ENCODE measurements at places on chromosomes 4 and X.

DNA sequence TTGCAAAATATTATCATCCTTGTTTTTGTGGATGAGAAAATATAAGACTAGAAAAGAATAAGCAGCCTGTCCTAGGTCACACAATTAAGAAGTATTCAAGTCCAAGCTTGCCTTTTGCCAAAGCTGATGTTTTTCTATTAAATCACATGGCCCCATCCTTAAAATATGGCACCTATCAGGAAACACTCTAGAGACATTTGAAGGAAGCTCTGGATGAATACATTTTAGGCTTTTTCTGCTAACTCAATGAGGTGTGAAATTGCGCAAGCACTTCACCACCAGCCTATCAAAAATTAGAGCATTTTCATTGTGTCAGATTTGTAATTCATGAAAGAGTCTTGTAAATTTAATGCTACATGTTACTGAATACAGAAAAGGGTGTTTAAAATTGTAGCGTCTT lies 251.1 kb upstream of the MAD2L1 start:
- DNase-seq = no peak

GRCh38 chrX:118975831-118976598 lies 1.6 kb downstream of the LONRF3 start:
- DNase-seq = peak; percentile 68

DNA sequence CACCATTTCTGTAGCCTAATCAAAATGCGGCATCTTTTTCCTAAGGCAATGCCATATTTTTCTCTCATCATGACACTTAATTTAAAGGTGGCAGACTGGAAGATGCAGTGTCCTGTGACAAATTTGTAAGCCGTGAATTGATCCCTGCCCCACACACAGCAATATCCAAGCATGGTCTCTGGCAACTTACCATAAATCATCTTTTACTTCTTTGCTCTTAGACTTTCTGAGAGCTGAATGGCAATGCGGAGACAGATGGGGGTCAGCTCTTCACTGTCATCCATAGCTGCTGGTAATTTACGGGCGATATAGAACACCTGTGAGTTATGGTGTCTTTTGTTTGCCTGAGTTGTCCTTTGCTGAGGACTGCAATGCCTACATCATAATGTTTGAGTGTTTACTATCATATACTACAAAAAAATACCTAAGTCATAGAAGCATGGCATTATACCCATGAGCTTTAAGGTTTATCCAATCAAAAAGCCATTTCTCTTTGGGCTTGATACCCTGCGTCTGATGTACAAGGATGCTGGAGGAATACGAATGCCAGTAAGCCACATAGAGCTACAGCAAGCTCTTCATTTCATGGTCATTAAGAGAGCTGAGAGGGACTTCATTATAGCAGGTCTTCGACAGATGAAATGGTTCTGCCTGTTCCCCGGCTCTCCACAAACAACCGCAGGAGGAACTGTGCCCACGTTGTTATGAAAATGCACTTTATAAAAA lies 148.1 kb downstream of the TRIML1 start:
- no peak for DNase-seq

- DNase-seq = no peak
These were observed 147.7 kb upstream of the GYPA start for GRCh38 chr4:144288011-144288903.

- DNase-seq = no peak
These were observed 39.5 kb upstream of the ZFX start for GRCh38 chrX:24110069-24110468.

- no peak for DNase-seq
These were observed 74.8 kb upstream of the SMARCA5 start for GRCh38 chr4:143438710-143439109.

DNA sequence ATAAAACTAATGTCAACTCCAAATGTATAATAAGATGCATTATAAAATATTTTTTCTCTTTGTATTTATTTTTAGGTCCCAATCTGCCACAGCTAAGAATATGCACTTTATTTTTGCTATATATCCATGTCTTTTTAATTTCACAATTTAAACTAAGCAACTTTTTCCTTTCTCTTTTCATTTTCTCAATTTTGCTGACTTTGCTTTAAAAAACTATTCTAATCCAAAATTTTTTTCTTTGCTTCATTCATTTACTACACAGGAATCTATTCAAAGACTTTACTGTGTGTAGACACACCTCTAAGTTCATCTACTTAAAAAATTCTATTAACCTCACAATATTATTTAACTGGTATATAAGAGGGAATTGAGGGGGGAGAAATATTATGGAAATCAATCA lies 201.9 kb downstream of the ADGRA3 start:
- no peak for DNase-seq

GRCh38 chrX:135432881-135433521 lies 11.3 kb downstream of the SMIM10L2A start:
- DNase-seq = no peak

DNA sequence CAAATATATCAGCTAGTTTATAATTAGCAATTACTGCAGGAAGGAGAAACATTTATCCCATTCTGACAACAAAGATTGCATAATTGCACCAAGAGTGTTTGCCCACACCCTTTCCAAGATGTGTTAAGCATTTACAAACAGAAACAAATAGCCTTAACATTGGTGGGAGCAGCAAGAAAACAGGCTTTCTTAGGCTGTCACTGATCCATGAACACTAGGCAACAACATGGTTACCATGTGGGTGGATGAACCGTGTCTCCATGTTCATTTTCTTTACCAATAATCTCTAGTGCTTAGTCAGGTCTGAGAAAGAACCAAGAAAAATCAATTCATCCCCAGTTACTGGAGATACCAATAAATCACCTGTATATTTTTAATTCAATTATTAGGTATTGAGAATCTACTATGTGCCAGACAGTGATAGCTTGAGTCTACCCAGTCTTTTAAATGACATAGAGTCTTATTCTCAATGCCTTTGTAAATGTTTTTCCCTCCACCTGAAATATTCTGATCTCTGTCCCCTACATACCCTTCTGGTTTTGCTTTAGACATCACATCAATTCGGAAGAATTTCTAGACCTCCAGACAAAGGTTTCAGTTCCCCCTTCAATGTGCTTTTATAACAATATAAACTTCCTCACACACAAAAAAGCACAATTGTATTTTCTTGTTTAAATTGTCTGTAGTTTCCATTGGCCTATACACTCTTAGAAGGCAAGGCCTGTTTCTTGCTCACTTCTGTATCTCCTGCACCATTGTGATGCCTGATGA lies 286.6 kb downstream of the PPP1R2C start:
- DNase-seq = no peak

- no peak for DNase-seq
These were observed 135.0 kb upstream of the TENT5D start for GRCh38 chrX:80285131-80285773.
